ENCODE measurements at places on chromosomes 16 and 17. TPM values are rescaled to one million over a fixed set of nuclear protein-coding genes. Genes with fewer than 3 reads are reported as not detected.

- peaks cover 1% of the 10 kb centered on the region for H3K36me3 ChIP-seq
- H3K4me3 ChIP-seq = no peak overlapping the region
- no peaks in the 10 kb centered on the region for H3K27me3 ChIP-seq
- H3K4me1 ChIP-seq = peaks cover 9% of the 10 kb centered on the region
Measured at GRCh38 chr16:88390735-88391134, 8.0 kb downstream of the ZNF469 start.

- H3K36me3 ChIP-seq = no peaks in the 10 kb centered on the region
- no peaks in the 10 kb centered on the region for H3K27me3 ChIP-seq
- DNase-seq = no peak
- no peaks in the 10 kb centered on the region for H3K4me1 ChIP-seq
- H3K27ac ChIP-seq = no peak overlapping the region
Measured at GRCh38 chr16:46982335-46982734, 8.9 kb upstream of the DNAJA2 start.

DNA sequence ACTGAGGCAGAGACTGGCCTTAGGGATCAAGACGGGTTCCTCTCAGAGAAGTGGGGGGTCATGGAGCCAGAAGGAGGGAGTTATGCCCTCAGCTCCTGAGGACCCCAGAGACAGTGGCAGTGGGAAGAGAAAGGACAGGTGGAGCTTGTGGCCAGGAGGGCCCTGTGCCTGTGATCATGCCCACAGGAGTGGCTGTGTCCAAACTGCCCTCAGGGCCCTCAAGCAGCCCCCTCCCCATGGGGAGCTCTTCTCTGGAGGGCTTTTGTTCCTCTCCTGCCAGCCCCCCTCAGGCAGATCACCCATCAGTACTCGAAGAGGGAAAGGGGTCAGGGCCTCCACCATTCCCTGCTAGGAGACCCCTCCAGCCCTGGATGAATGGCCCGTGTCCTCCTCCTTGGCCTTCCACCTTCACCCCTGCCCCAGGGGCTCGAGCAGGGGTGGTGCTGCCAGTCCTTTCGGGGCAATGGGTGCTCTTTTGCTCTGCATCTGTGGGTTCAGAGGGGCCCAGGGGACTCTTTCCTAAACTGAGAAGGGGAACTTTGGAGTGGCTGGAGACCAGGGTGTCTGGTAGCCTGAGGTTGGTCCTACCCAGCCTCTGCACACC, 52.7 kb downstream of the BEAN1 start:
- no peaks in the 10 kb centered on the region for H3K36me3 ChIP-seq
- no peak overlapping the region for H3K27ac ChIP-seq
- H3K4me3 ChIP-seq = no peak overlapping the region
- H3K27me3 ChIP-seq = peaks cover 6% of the 10 kb centered on the region
- no peak for DNase-seq
- no peaks in the 10 kb centered on the region for H3K4me1 ChIP-seq

ATP5PD gene
- total RNA-seq = 258 TPM

MYO15A gene
- total RNA-seq = 0.77 TPM

DNA sequence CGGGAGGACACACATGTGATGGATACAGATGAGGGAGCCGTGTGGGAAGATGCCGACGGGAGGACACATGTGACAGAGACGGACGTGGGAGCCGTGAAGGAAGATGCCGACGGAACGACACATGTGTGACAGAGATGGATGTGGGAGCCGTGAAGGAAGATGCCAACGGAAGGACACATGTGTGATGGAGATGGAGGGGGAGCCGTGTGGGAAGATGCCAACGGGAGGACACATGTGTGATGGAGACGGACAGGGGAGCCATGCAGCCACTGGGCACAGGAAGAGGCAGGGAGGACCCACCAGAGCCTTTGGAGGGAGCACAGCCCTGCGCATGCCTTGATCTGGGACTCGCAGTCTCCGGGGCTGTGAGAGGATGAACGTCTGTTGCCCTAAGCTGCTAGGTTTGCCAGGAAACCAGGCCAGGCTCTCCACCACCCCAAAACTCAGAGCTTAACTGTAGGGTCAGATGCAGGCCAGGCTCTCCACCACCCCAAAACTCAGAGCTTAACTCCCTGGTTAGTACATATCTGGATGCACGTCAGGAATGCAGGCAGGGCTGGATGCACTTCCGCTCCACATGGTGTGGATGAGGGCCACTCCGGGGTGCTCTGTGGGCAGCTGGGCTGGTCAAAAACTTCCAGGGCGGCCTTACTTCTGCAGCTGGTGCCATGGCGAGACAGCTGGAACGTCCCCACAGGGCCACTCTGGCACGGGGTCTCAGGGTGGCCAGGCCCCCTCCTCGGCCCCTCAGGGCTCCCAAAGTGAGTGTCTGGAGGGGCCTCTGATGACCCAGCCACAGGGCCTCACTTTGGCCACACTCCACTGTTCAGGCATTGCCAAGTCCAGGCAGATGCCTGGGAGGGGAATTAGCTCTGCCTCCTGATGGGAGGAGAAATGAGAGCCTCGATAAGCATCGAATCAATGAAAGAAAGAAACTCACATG, 47.7 kb upstream of the ZNF469 start:
- H3K27me3 ChIP-seq = no peaks in the 10 kb centered on the region
- no peak overlapping the region for H3K27ac ChIP-seq
- H3K36me3 ChIP-seq = no peaks in the 10 kb centered on the region
- DNase-seq = peak; percentile 34
- no peak overlapping the region for H3K4me3 ChIP-seq

- peak overlapping the region; percentile 52 for H3K27ac ChIP-seq
- H3K27me3 ChIP-seq = no peaks in the 10 kb centered on the region
- no peaks in the 10 kb centered on the region for H3K4me1 ChIP-seq
- no peak overlapping the region for H3K4me3 ChIP-seq
- peaks cover 2% of the 10 kb centered on the region for H3K36me3 ChIP-seq
Measured at GRCh38 chr16:21646091-21646490, 6.3 kb downstream of the IGSF6 start.

EME1 gene
- total RNA-seq = 0.51 TPM

- H3K4me3 ChIP-seq = no peak overlapping the region
- H3K4me1 ChIP-seq = peaks cover 10% of the 10 kb centered on the region
- H3K27me3 ChIP-seq = no peaks in the 10 kb centered on the region
- no peaks in the 10 kb centered on the region for H3K36me3 ChIP-seq
- DNase-seq = no peak
Measured at GRCh38 chr17:72378414-72379390, 257.9 kb downstream of the SOX9 start.

DNA sequence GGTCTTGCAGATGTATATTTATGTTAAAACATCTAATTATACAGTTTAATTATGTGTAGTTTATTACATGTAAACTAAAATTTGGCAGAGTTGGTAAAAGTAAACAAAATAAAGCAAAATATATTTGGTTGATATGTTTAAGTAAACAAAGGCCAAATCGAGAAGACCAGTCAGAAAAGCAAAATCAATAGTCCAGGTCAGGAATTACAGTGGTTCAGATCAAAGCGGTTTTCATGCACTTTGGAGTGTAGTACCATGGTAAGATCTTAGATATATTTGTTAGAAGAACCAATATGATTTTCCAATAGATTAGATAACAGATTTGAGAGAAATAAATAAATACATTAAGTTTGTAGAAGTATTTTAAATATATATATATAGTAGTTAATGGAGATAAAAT, 1421.6 kb upstream of the CDH8 start:
- no peak overlapping the region for H3K27ac ChIP-seq
- H3K36me3 ChIP-seq = no peaks in the 10 kb centered on the region
- H3K27me3 ChIP-seq = no peaks in the 10 kb centered on the region
- no peak overlapping the region for H3K4me3 ChIP-seq
- H3K4me1 ChIP-seq = no peaks in the 10 kb centered on the region
- no peak for DNase-seq

KRT20 gene
- total RNA-seq = not detected

DNA sequence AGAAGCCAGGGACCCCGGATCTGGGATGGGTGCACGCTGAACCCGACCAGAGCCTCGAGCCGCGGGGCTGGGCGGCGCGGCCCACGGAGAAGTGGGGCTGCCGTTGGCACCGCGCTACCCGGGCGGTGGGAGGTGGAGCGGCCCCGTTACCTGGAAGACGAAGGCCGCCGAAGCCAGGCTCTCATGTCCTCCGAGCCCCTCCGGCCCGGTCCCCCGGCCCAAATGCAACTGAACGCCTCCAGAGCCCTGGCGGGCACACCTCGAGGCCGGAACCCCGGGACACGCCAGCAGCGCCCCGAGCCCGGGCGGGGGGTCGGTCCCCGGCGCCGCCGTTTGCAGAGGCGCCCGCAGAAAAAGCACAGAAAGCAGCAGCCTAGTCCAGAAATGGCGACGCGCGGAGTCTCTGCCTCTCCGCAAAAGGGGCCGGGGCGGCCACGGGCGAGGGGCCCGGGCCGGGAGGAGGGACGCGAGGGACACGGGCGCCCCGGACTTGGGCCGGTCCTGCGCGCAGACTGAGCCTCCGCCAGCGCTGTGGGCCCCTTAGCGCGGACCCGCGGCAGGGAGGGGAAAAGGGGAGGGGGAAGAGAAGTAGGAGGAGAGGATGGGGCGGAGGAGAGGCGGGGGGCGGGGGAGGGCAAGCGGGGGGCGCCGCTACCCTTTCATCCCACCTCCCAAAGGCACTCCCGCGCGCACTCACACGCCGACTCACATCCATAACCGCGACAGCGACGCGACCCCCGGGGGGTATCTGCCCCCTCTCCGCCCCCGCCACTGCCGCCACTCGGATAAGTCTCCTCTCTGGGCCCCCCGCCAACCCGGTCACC, 1.4 kb downstream of the AXIN2 start:
- DNase-seq = peak; percentile 30
- H3K4me3 ChIP-seq = peak overlapping the region; percentile 66
- peaks cover 4% of the 10 kb centered on the region for H3K27me3 ChIP-seq

OR4D1 gene
- total RNA-seq = not detected

Measured in fibroblast of lung (primary cell).